ENCODE measurements at places on chromosomes 2 and 18.

GRCh38 chr18:63363951-63364350 lies 3.1 kb downstream of the KDSR start:
- DNase-seq, result no peak

GRCh38 chr2:73112913-73113854 lies at the start of gene RAB11FIP5:
Gene RAB11FIP5 (minus strand): TSS chr2:73112948. CDS start chr2:73112777, 171 bp downstream.
- peak; percentile 71 for DNase-seq

DNA sequence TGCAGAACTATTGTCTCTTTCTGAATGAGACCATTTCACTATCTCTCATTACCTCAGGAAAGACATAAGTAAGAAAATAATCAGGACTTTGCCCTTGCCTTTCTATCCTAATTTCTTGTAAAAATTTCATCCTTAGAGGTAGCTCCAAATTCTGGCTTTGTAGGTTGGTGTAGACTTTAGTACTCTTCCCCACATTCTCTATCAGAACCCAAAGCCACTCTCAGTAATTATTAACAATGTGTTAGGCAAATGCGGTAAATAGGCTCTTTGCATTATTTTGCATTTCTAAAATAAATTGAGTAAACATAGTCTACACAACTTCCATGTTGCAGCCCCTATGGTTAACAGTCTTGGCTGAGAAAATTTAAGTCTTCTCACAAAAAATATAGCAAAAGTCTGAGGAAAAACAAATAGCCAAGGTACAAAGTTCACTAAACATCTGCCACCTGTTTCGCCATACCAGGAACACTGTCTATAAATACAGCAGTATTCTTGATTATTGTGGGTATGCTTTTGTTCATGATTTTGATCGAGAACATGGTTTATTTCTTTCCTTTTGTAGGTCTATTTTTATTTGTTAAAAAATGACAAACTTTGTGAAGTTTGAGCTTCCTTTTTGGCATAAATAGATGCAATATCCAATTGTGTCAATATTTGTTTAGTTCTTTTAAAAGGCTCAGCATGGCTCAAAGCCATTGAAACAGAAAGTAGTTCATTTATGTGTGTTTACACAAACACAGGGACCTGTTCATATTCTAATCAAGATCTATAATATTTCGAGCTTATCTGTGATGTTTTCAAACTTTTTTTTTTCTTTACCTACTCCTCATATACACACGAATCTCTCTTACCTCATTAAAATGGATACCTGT lies 1061.5 kb downstream of the CNTNAP5 start:
- no peak for DNase-seq

DNA sequence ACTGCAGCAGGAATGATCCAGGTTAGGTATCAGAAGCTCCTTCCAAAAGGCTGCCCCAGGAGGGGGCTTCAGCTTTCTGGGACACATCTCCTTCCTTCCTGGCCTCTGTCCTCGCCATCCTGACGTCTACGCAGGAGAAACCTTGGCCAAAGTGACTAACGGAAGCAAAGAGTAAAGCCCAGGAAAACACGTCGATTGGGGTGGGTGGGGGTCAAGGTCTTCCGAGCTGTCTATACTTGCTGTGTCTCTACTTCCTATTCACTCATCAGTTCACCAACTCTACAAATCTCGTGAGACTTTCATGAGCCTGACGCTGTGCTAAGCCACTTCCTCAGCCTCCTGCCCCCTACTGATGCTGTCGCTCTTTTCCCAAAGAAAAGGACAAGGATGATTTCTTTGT lies 212.6 kb downstream of the TNS1 start:
- no peak for DNase-seq

GRCh38 chr2:5794012-5794411 lies 101.8 kb downstream of the SOX11 start:
- no peak for DNase-seq

DNA sequence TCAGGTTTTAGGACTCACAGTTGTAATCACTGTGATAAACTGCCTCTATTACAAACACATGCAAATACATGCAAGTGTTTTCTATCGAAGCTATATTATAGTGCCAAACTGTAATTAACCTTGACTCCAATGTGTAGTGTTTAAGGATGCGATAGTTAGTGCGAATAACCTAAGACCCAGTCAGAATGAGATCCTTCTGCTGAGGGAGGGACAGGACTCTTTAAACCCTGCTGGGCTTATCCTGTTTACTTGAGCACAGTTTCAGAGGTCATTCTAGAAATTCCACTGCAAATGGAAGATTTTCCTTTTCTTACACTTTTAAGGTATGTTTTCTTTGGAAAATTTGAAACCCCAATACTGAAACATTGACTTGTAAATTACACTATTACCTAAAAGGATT lies 68.2 kb downstream of the CALCRL start:
- DNase-seq, result no peak
